ENCODE measurements at places on chromosomes 11 and 22.

- DNase-seq: no peak
These were observed 40.3 kb downstream of the IGF2 start for GRCh38 chr11:2098691-2099515.

GRCh38 chr11:86155200-86155844 is 86.4 kb upstream of the PICALM start:
- DNase-seq: no peak

DNA sequence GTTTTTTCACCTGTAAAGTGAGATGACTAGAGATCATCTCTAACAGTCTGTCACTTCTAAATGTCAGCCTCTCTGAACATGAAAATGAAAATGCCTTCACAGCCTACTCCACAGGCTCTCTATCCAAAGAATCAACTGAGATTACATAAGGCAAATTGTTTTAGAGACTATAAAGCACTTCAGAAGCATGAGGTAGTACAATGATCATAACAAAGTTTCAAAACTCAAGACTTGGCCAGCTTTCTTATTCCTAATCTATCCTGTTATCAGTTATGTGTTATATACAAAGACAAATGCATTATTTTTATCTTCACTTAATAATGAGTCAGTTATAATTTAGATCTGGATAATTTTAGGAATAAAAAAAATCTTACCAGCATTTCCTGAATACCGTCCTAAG is 20.3 kb upstream of the CEP126 start:
- DNase-seq: no peak

GRCh38 chr11:111573821-111574249 is 28.4 kb upstream of the SIK2 start:
- no peak for DNase-seq

DNA sequence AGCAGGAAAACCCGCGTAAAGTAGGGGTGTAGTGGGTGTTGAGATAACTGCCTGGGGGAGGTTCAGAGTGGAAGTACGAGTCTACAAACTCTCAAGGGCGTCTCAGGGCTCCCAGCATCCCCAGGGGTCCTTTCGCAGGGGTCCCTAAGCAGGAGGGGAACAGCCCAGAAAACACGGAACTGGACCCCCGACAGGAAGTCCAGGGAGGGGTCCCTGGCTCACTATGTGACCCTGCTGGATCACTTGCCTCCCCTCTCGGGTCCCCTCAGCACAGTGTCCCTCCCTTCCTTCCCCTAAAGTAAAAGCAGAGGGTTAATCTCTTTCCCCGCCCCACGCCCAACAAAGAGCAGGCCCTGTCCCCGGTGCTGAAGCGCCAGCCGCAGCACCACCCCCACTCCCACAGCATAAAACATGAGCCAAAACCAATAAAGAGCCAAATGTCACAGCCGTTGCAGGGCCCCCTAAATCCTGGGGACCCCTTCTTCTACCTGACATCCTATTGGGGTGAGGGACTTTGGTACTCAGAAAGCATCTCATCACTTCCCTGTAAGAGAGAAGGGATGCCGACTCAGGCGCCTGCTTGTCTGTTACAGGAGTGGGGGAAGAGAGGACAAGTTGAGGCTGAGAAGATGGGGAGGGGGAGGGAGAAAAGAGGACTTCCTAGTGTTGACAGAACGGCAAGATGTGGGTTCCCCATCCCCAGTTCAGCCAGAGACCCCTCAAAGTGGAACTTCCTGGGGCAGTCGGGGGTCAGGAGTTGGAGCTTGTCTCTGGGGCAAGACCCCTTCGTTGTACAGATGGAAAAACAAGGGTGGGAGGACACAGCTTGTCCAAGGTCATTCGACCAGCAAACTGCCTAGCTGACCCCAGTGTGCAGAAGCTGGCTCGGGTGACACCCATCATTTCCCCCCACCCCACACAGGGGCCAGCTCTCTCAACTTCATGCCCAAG is 1.4 kb upstream of the NEFH start:
- no peak for DNase-seq

DNA sequence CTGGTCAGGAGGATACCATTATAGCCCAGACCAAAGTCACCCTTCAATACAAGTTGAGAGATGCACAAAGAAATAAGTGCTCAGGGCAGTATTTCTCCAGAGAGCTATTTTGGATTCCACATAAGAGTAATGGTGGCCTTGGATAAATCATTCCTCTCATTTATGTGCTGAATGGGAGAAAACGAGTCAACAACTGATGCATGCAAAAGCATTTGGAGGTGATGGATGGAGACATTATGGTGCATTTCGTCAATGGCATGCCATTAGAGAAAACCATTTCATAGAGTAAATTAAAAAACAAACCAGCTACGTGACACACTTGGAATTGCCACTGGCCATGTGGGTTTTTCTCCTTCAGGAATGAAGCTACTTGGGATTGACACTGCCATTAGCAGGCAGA is 81.2 kb downstream of the ARL14EP start:
- DNase-seq: no peak

GRCh38 chr11:28697920-28698827 is 590.0 kb downstream of the METTL15 start:
- peak; percentile 64 for DNase-seq

DNA sequence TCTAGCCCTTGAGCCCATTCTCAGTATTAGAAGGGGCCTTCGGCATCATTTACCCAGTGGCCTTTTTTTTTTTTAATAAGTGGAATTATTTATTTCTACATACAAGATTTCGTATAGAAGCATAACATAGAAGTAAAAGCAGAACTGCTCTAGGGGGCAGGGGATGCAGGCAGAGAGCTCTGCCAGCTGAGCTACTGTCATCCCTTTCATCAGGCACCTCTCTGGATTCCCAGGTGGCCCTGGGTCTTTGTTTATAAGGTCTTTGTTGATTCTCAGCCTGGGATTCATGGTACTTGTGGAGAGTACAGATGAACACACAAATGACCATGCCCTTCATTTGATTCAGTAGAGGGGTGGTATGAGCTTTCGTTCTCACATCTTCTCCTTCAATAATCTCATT is 66.4 kb downstream of the GAB2 start:
- DNase-seq: no peak

DNA sequence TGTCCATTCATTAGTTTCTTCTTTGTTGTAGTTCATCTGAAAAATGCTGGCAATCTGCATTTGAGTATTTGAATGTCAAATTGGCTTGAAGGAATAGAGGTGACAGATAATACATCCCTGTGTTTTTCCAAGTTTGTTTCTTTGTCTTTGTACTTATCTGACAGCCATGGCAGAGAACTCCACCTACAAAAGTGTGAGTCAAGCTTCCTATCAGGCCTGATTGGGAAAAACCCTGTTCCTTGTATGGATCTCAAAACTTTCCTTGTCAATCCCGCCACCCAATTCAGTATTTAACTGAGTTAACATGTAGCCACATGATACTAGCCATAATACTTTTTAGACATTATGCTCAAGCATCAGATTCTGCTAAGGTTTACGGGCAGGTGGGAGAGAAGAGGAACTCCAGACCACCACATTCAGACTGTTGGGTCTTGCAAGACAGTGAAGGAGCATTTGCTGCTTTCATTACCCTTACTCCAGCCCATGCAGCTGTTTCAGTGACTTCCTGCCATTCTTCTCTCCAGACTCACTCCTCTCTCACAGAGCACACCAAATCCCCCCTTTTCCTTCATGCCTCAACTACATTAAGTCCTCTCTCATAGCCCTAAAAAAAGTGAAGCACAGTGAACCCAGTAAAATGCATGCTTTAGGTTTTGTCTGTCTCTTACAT is 65.9 kb downstream of the BLID start:
- no peak for DNase-seq

GRCh38 chr22:48643066-48643731 is 1184.5 kb downstream of the BRD1 start:
- no peak for DNase-seq

DNA sequence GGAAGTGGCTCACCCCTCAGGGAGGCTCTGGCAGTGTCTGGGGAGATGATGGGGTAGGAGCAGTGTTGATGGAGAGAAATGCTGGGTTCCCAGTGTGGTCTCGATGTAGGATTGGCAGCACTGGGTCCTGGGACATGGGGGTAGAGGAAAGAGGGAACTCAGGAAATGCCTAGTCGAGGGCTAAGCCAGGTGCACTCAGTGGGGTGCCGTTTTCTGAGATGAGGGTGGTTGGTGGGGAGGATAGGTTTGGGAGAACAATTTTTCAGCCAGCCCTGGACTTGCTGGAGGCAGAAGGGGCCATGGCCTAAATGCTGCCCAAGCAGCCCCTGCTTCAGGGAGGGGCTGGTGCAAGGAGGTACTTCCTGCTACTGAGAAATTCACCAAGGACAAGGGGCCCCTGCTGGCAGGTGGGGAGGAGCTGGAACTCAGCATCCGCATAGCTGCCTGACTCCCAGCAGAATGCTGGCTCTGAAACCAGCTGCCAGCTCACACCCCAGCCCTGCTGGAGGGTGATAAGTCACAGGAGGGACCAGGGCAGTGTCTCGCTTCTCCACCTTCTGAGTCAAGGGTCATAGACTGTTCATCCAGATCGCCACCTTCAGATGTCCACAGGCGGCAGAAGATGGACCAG is 6.0 kb downstream of the CCDC157 start:
- DNase-seq: no peak

DNA sequence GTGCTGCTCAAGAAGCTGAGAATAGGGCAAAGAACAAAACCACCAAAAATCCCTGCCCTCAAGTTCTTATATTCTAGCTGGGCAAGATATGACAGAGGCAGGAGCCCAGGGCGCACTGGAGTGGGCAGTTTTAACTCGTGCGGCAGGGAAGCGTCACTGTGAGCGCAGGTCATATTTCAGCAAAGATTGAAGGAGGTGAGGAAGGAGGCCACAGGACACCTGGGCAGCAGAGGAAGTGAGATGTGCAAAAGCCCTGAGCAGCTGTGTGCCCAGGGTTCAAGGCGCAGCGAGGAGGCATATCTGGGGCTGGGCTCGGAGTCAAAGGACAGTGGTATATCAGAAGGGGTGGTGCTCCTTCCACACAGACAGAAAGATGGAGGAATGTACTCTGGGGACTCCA is 13.5 kb downstream of the KCNC1 start:
- DNase-seq: no peak

DNA sequence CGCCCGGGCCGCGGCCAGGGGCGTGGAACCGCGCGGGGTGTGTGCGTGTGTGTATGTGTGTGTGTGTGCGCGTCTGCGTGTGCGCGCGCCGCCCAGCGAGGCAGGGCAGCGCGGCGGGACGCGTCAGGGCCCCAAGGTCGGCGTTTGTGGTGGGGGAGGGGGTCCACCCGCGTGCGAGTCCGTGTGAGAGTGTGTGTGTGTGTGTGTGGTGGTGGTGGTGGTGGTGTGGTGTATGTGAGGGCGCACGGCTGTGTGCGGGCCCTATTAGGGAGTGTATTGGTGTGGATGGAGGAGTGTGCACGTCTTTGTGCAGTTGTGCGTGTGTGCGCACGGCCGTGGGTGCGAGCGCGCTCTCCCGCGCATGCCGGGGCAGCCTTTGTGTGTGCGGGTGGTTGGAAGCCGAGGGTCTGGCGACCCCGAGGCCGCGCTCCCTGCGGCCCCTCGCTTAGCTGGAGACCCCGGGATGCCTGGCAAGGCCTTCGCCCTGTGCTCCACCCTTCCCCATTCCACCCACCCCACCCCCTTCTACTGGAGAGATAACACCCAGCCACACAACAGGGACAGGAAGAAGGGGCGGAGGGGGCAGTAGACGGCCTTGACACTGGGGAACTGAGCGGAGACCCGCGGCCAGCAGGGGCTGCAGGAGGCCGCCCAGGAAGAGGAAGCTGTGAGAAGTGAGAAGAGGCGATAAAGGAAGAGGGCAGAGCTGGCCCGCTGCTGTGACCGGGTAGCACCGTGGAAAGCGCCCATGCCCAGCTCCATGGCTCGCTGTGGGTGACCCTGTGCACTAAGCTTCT is 528 bp upstream of the ARRB1 start:
- DNase-seq: no peak

DNA sequence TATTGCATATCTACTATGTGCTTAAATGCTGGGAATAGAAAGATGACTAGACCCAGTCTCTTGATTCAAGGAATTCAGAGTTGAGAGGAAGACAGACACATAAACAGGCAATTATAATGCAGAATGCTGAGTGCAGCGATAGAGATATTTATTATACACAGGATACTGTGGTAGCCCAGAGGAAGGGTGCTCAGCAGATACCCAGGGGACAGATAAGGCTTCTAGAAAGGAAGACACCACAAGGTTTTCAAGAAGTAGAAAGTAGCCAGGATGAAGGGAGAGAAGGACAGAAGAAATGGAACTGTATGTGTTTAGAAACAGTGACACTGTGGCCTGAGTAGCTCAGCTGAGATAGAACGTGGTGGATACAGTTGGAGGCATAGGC is 79.4 kb upstream of the NNMT start:
- DNase-seq: no peak

Data from EL (cell line).